Nephron progenitor cell (in vitro differentiated cells): ENCODE measurements at places on chromosomes 12 and 14.

- DNase-seq: no peak
Observed at GRCh38 chr12:530308-530707, 70.6 kb downstream of the B4GALNT3 start.

- no peak for DNase-seq
Observed at GRCh38 chr14:37060496-37061260, 111.7 kb downstream of the SLC25A21 start.

DNA sequence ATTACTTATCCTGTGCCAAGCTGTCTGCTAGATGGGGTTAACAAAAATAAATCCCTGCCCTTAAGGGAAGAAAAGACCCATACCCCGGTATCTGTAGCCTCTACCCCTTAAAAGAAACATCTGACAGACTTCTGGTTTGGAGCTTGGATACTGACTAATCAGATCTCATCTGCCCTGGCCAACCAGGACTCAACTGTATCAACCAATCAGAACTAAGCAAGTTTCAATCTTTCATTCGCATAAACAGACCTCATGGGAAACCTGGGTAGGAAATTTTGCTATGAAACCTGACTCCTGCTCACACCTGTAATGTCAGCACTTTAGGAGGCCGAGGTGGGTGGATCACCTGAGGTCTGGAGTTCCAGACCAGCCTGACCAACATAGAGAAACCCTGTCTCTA lies 26.4 kb upstream of the PRMT8 start:
- DNase-seq: no peak

DNA sequence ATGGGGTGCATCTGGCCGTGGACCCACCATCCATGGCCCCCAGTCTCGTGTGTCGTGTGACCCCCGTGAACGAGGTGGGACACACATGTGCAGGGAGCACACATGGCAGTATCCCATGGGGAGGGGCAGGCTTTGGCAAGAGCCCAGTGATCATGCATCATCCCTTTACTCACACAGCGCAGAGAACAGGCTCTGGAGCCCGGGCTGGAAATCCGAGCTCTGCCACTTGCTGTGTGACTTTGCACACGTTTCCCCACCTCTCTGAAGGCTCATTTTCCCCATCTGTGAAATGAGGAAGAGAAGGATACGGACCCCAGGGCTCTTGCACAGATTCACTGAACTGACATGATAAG lies 119.9 kb downstream of the PHETA1 start:
- no peak for DNase-seq

DNA sequence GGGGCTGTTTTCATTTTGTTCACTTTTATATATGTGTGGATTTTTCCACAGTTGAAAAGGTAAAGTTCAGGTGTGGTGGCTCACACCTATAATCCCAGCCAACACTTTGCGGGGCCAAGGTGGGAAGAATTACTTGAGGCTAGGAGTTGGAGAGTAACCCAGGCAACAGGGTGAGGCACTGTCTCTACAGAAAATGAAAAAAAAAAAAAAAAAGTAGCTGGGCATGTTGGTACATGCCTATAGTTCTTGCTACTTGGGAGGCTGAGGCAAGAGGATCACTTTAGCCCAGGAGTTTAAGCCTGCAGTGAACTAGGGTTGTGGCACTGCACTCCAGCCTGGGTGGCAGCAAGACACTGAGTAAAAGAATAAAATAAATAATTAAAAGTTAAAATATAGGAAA lies 326.5 kb downstream of the NAV3 start:
- no peak for DNase-seq

GRCh38 chr14:102407258-102407657 lies 44.5 kb downstream of the TECPR2 start:
- no peak for DNase-seq

- no peak for DNase-seq
Observed at GRCh38 chr12:5390174-5390799, 41.6 kb upstream of the NTF3 start.

- no peak for DNase-seq
Observed at GRCh38 chr14:72546344-72547016, 347.4 kb downstream of the DPF3 start.
